ENCODE measurements at places on chromosomes 3 and 15.
A peak's percentile ranks its signal among the peaks of the same experiment; 100 is the strongest.

- DNase-seq: peak; percentile 50
These were observed 17.1 kb upstream of the GCNT3 start for GRCh38 chr15:59594493-59594942.

- DNase-seq: no peak
These were observed 185.2 kb downstream of the CPNE4 start for GRCh38 chr3:131849616-131850015.

- no peak for DNase-seq
These were observed 86.4 kb upstream of the ALDH1L1 start for GRCh38 chr3:126266850-126267168.

GRCh38 chr3:86645756-86646155, 345.2 kb downstream of the VGLL3 start:
- DNase-seq: no peak

GRCh38 chr15:69628256-69629093, 175.9 kb downstream of the RPLP1 start:
- DNase-seq: no peak

- DNase-seq: no peak
These were observed 315.1 kb upstream of the PROK2 start for GRCh38 chr3:72100080-72100511.

DNA sequence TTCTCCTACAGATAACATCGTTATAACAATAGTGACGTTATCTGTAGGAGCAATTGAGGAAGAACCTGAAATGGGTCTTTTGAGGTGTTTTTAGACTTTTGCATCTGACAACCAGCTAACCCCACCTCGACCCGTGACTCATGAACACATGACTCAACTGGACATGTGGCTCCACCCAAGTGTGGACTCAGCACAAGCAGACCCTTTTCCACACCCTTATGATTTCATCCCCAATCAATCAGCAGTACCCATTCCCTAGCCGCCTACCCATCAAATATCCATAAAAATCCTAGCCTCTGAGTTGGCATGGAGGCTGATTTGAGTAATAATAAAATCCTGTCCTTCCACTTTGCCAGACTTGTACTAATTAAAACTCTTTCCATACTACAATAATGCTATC, 255.4 kb downstream of the ARPP21 start:
- DNase-seq: no peak

GRCh38 chr3:129917423-129918007, 24.0 kb upstream of the TMCC1 start:
- no peak for DNase-seq

GRCh38 chr3:49867871-49868321, 1.8 kb downstream of the CAMKV start:
- peak; percentile 28 for DNase-seq

- DNase-seq: no peak
These were observed 889.1 kb downstream of the NAALADL2 start for GRCh38 chr3:175748087-175748730.

- DNase-seq: no peak
These were observed 88.2 kb downstream of the GPR156 start for GRCh38 chr3:120196812-120197211.

DNA sequence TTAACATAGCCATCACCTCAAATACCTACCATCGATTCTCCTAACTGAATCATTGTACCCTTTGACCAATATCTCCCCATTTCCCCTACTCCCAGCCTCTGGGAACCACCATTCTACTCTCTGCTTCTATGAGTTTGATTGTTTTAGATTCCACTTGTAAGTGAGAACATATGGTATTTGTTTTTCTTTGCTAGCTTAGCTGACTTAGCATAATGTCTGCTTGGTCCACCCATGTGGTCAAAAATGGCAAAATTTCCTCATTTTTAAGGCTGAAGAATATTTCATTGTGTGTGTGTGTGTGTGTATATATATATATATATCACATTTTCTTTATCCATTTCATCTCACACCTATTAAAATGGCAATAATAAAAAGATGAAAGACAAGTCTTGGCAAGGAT, 469.3 kb downstream of the FHIT start:
- DNase-seq: no peak

- DNase-seq: no peak
These were observed 26.6 kb downstream of the CLDN18 start for GRCh38 chr3:138036572-138036971.

DNA sequence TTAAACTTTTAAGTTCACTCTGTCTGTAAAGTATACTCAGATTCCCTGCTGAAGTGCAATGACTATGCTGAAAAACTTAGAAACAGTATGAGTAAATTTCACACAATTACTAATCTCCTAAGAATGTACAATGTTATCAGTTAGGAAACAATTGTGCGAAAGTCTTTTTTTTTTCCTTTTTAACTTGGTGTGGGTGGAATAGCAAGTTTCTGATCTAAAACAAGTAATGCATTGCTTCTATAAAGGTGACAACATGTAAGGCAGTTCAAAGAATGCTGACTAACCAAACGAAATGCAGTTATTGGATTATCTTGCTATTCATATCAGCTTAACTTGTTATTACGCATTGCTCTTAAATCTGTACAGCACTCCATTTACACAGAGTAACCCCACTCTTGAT, 19.3 kb upstream of the SLC12A8 start:
- DNase-seq: peak; percentile 66

DNA sequence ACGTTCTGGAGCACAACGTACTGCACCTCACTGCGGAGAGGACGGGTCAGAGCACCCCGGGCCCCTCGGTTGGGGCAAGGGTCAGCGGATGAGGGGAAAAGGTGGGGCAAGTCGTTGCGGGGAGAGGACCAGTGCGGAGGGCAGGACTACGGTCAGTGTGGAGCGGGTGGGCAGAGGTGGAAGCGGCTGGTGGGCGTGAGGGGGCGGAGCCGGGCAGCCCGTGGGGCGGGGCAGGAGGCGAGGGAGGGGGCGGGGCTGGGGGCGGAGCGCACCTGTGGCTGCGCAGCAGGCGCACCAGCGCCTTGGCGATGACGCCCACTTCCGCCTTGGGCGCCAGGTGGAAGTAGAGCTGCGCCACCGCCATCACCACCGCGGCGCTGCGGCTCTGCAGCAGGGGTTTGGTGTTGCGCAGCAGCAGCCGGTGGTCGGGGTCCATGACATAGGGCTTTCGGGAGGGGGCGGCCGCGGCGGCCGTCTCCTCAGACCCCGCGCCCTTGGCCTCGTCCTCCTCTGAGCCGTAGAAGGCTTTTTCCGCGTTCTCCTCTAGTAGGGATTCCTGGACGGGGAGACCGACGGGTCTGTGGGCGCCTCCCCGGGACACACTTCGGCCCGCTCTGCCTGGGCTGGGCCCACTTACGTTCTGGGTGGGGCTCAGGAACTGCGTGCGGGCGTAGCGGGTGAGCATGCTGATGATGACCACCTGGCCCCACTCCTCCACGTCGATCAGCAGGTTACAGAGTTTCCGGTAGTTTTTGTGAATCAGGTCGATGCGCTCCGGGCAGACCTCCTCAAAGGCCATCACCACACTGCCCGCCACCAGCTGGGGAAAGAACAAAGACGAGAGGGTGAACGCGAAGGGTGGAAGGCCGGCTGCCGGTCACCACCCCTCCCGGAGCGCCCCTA, 29.2 kb downstream of the AP3B2 start:
- DNase-seq: no peak

DNA sequence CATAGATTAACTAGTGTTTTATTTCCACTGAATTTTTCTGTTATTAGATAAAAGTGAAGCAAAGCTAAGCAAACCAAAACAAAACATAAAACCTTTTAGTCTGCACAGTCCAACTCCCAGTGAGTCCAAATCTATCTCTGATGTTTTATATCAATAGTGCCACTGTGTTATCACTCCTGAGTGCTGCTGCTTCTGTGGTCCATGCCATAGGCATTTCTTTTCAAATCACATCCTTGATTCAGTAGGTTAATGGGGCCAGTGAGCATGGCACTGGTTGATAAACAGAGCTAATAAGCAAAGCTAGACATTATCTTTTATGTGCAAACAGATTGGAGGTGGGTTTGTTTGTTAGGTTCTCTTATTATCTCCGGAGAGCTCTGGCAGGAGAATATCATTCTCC, 30.0 kb downstream of the RBMS3 start:
- no peak for DNase-seq

- DNase-seq: no peak
These were observed 13.0 kb downstream of the TMEM44 start for GRCh38 chr3:194620196-194620595.

DNA sequence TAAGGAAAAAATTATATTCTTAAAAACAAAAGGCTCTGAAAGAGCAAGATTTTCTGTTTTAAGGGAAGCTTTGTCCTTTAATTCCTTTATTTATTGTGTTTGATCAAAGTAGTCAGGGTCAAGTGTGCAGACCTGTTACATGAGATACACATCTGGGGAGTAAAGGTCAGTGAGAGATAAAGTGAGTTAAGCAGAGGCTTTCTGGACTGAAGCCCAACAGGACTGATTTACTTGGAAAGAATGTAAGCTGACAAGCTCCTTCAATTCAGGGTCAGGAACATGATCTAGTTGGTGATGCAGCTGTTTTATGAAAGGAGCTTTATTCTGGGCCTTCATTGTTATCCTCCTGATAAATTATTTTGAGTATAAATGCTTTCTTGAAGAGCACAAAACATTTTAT, 20.7 kb upstream of the OTOL1 start:
- DNase-seq: peak; percentile 3

DNA sequence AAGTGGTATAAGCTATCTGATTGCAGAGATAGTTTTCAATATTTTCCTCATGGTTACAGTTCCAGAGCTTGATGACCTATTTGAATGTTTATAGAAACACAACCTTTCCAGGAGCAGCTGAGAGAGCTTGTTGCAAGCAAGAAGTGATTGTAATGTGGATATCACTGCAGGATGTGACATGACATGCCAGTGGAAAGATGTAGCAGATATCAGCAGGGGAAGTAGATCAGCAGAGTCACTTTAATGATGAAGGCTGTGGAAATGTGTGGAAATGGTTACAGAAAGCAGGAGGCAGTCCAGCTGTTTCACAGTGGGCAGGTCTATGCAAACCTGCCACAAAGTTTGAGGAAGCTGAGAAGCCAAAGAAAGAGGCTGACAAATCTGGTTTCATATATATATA, 21.0 kb downstream of the TMEM158 start:
- DNase-seq: no peak

- no peak for DNase-seq
These were observed 95.8 kb downstream of the SEC22A start for GRCh38 chr3:123297627-123297899.

- DNase-seq: no peak
These were observed 194.5 kb downstream of the EFHB start for GRCh38 chr3:19739504-19739903.

Data from fibroblast of skin of abdomen (primary cell).